ENCODE measurements at places on chromosomes 4 and X.

- no peak for DNase-seq
Observed at GRCh38 chrX:39815631-39816030, 282.1 kb downstream of the BCOR start.

- DNase-seq = no peak
Observed at GRCh38 chrX:110131031-110131430, 128.1 kb downstream of the TMEM164 start.

- peak; percentile 73 for DNase-seq
Observed at GRCh38 chr4:124053872-124054538, 657.4 kb downstream of the SPRY1 start.

GRCh38 chrX:96394598-96394997, 290.0 kb upstream of the DIAPH2 start:
- peak; percentile 32 for DNase-seq

DNA sequence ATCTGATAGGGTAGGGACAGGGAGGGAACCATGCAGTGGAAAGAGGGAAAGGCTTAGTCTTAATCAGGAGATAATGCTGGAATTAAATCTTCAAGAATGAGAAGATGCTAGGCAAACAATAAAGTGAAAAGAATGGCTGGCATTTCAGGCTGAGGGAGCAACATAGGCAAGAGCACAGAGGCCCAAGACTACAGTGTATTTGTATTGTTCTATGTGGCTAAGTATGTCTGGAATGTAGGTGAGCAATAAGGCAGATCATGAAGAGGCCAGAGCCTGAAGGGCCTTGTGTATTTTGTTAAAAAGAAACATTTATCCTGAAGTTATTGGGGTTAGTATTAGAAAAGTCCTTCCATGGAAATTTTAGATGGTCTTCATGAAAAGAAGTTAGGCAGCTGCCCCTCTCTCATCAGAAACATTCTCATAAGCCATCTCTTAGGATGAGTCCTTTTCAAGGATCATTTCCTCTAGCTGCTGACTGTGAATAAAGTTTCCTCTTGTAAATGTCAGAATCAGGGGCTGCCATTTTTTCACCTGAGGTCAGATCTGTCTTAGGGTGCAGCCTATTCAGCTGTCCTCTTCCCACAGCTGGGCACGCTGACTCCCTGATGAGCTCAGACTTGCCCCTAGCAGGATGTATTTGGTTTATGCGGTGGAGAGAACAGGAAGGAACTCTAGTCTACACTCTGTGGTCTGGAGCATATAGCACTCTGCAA, 46.3 kb downstream of the ATP10D start:
- DNase-seq = peak; percentile 98

- no peak for DNase-seq
Observed at GRCh38 chrX:9336456-9336855, 128.4 kb upstream of the TBL1X start.

- DNase-seq = peak; percentile 85
Observed at GRCh38 chrX:9829308-9830267, 43.4 kb downstream of the SHROOM2 start.

DNA sequence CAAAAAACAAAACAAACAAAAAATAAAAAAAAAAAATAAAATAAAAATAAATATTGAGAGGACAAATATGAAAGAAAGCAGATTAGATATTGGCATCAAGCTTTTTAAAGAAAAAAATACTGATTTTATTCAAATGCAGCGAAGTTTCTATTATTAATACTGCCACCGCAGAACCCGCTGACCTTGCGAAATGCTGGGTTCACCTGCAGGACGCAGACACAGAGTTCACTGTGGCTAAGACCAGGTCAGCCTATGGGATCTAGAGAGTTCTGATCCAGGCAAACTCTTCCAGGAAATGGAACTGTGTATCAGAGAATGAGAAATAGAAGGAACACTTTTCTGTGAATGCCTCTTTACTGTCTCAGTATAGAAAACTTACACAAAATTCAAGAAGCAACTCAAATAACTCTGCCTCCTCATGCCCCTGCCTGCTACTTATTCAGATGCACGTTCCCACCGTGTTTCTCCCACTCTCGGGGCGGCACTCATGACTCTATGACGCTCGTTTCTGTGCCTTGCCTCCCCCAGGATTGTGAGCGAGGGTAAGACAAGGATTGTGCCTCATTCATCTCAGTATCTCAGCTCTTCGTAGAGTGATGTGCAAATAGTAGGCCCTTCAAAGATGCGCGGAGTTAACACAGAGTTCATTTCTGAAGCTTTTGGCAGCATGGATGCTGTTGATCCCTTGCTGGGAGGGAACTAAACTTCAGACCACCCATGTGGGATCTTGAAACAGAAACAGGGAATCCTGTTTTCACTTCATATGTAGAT, 44.1 kb upstream of the TLR3 start:
- DNase-seq = no peak

- DNase-seq = no peak
Observed at GRCh38 chrX:48749182-48749581, 12.4 kb upstream of the GLOD5 start.

- no peak for DNase-seq
Observed at GRCh38 chr4:182504463-182504862, 261.3 kb downstream of the TENM3 start.

DNA sequence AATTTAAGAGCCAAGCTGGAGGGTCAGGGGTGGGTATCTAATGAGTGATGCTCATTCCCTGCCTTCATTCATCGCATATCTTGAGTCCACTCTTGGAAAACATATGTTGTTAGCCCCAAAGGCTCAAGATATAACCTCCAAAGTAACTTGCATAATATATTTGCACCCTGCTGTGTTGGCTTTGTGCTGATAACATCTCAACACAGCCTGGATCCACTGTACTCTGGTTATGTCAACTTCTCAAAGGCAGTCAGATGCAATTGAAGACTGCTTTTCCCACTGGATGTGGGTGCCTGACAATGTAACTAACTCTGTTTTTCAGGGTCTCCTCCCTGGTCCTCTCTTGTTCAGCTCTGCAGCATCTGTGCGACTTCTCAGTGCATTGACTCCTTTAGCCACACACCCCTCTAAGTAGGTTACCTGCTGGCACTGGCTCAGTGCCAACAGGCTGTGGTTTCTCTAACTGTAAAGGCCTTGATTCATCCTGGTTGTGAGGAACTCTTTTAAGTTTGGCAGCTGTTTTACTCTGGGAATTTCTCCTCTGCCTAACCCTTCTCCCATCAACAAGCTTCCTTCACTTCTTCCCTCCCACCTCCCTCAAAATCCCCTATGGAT, 28.1 kb downstream of the SLC16A2 start:
- DNase-seq = no peak

DNA sequence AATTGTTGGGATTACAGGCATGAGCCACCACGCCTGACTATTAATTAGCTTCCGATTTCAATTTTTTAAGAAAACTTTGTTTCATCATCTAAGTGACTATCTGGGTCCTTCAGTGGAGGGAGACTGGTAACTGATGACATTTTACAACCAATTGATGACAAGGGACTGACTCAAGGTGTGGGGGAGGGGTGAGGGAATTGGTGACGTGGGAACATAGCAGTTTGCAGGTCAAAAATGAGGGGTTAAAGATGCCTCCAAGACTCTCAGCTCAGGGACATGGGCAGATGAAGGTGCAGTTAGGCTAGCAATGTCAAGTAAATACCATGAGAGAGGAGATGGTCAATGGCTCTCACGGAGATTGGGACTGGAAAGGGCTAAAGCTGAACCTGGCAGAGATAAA, 5.7 kb upstream of the FAM9C start:
- no peak for DNase-seq

- DNase-seq = peak; percentile 47
Observed at GRCh38 chr4:137360761-137361160, 171.5 kb downstream of the PCDH18 start.

DNA sequence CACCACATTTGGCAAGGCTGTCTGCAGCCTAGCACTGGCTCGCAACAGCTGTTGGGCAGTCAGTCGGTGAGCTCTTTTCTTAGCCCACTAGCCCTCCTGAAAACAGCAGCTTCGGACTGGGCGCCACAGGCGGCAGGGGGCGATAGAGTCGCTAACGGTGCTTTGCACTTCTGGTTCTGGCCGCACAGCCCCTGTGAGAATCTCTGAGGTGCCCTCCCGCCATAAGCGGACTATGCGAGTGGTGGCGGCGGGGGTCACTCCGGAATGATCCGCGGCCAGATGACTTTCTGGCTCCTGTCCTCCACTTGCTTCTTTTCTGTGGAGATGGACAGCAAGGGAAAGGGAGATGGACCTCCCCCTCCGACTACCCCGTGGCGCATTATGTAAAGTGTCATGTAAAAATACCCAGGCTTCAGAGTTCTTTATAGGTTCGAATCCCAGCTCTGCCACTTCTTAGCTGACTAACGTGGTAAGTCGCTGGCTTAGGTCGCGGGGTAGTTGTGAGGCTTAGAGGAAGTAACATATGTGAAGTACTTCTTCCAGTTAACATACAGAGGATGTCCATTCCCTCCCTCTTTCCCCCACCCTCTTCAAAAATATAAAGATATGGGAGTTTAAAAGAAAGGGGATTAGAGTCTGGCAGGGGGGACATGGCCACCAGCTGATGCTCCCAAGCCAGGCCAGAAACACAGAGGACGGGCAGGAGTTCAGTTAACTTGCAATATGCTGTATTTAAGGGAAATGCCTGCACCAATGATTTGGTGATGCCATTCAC, 11.0 kb downstream of the ARHGAP36 start:
- peak; percentile 3 for DNase-seq

- no peak for DNase-seq
Observed at GRCh38 chr4:722169-722725, 16.6 kb downstream of the PCGF3 start.

- DNase-seq = no peak
Observed at GRCh38 chrX:29724316-29724715, 491.0 kb upstream of the MAGEB2 start.

- DNase-seq = no peak
Observed at GRCh38 chr4:184064877-184065276, 152.8 kb downstream of the ENPP6 start.

DNA sequence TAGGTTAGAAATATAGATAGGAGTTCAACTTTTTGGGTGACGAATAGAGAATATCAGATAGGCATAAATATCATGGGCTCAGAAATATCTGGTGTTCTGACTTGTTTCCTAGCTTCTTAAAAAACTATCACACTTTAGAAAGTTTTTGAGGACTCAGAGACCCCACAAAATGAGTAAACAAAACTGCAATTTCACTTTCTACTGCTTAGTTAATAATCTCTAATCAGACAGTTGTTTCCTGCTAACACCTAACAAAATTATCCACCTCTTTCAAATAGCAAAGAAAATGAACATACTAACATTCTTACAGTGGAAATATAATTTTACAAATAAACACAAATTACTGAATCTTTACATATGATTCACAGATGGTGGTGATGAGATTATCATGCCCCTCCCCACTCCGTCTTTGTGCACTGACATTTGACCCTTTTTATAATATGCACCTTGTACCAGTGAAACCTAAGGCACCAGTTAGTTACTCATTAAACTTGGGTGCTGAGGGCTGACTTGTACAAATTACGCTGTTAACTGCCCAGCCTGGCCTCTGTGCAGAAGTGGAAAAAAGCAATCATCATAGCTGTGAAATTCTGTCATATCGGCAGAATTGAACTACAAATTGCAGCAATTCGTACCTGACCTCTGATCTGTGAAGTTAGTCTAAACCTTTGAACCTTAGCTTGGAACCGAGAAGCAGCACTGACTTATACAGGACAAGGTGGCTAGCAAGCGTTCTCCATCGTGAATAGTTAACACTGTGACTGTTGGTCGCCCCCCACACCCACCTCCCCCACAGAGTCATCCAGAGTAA, 138.7 kb downstream of the CHRNA9 start:
- no peak for DNase-seq

DNA sequence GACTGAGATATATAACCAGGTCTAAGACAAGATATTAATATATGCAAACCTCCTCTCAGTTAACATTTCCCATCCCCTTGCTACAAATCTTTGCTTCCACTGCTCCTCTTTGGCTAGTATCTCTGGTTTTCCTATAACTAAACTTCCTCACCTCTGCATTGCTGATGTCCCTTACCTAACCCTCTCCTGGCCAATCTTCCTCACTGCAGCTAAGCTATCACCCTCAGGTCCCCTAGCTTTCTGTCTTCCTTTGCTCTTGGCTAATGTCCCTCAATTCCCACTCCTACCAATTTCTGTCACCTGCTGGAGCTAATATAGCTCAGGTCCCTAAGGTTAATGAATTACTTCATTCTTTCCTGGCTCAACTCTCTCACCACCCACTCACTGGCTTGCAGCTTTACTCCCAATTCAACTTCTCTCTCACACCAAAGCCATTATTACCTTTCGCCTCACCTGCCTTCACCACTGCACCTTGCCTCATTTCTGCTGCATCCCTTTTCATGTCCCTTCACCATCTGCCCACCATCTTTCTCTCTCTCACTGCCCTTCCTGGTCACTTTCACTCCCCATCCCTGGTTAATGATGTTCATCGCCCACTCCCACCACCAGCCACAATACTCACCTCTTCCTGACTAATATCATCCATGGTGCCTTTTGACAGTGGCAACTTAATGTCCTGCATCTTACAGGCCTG, 26.7 kb downstream of the SMC1A start:
- DNase-seq = no peak

DNA sequence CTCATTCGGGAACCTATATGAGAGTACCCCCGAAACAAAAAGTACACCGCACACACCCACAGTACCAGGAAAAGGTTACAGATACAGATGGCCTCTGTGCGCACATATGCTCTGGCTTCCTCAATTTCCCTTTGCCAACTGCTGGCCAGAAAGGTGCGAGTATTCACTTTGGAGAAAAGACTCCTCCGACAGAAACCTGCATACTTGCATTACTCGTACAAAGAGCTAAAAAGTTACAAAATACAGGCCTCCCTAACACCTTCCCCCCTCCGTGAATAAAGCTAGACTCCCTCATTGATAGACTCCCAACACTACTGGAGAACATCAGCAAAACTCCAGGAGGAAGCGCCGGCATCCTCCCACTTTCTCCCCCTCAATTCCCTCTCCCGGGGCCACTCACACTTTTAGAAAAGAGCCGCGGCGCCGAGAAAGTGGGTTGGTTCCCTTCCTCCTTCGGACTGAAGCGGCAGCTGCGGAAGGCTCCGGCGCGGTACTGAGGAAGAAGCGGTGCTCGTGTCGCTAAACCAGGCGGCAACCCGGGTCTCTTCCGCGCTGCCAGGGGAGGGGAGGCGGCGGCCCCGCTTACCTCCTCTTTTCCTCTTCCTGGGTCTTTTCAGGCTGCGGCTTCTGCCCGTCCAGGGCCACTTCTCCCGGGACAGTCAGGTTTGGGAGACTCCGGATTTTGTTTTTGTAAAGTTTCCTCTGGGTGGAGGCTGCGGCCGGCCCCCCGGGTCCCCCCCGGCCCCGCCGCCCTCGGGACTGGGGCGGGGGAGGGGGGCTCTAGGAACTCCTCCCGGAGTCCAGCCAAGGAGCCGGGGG, 1.1 kb downstream of the FBXW7 start:
- DNase-seq = peak; percentile 36

DNA sequence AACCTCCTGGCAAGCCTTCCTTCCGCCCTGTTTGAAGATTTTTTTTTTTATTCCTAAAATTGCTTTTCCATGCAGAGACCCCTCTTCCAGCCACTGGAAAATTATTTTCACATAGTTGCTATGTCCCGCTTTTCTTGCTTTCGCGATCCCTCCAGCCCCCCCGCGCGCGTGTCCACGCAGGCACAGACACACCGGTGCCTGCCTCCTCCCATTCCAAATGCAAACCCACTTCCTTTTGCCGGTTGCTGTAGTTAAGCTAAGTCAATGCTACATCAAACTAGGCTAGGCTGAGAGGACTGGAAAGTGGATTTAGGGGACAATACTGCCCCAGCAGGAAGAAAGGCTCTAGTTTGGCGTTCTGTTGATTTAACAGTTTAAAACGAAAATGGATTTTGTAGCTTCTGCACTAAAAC, 111.0 kb downstream of the DHX15 start:
- peak; percentile 15 for DNase-seq

GRCh38 chrX:67725471-67725870, 181.7 kb downstream of the AR start:
- no peak for DNase-seq
